Activated T-cell treated with anti-CD3 and anti-CD28 coated beads for 4 hours (primary cell): ENCODE measurements at places on chromosomes 6 and 20.
A peak's percentile ranks its signal among the peaks of the same experiment; 100 is the strongest.

- DNase-seq: no peak
Measured at GRCh38 chr6:128659878-128660622, 139.7 kb upstream of the PTPRK start.

GRCh38 chr6:81761197-81761596, 8.7 kb upstream of the TENT5A start:
- DNase-seq: no peak

DNA sequence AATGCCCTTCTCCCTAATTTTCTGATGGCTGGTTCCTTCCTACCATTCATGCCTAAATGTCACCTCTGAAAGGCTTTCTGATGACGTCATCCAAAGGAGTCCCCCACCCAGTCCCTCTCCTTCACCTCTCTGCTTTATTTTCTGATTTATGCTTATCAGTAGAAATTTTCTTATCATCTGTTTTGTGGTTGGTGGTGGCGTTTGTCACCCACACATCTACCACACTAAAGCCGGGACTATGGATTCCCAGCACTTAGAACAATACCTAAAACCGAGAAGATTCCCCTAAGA, 9.0 kb downstream of the CNKSR3 start:
- no peak for DNase-seq

DNA sequence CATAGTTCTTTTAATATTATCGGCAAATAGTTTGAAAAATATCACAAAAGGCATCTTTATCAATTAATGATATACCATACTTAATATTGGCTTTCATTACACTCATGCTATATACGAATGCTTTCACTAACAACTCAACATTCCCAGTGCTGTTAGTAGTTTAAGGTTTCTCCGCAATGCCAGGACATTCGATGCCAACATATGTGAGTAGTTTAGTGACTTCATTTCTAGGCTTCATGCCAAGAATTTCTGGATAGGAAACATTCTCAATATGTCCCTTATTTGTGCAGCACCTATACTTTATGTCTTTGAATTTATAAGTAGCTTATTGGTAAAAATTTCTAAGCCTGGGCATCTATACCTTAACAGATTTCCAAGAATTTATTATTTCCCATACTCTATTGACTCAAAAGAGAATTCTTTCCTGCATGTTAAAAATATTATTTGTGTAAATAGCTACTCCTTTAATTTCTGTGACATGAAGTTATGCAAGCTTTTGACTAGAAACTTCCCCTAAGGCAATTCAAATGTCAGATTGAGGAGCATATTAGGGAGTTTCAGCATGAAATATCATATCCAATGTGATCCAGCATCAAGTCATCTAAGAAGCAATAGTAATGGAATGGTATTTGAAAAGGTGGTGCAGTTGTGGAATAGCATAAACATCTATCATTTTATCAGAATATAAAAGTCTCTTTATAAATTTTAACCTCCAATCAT, 236.0 kb upstream of the STXBP5 start:
- DNase-seq: no peak

GRCh38 chr6:7542874-7543624, 1.6 kb downstream of the DSP start:
- DNase-seq: no peak

DNA sequence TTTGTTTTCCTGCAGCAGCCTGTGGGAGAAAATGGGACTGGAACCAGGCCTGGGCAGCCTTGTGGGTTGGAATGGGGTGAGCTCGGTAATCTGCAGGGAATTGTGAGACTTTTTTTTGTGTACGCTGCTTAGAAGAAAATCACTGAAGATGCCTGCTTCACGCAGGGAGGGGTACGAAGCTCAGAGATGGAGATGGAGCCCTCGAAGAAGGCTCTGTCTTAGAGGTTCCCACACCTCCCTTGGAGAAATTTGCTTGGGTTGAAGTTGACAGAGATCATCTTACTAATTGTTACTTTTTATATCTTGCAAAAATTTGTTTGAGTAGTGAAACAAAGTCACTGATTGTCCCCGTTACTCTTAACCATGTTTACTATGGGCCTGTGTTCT, 894 bp downstream of the PYGB start:
- no peak for DNase-seq

GRCh38 chr20:62216636-62217566, 3.2 kb downstream of the HRH3 start:
- DNase-seq: no peak

DNA sequence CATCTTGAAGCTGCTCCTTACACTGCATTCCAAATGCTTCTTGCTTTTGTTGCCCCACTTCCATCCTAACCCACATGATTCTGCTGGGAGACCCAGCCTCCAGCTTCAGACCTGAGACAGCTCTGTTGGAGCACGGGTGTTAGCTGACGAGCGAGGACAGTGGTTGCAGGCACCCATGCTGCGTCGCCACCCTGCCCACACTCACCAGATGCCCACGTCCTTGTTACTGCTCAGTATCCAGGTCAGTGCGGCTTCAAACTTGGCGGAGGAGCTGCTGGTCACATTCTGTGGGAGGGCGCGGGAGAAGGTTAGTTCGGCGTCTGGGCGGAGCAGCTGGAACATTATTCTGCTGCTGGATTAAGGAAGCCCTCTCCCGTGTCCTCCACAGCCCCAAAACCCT, 9.0 kb downstream of the LEMD2 start:
- DNase-seq: no peak

DNA sequence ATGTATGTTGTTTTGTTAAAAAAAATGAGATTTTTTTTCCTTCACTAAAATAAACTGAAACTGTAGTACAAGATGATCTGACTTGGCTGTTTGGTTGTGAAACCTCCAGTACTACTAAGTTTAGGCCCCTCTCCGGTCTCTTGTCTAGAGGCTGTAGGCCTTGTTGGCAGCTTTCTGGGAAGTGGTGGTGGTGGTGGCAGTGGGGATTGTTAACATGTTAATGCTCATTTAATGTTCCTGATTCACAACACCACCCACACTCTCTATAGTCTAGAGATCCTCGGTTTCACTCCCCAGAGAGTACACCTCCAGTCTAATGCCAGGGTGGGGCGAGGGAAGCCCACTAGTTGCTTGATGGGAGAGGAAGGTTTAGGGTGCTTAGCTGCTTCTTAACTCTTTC, 24.1 kb downstream of the STK4 start:
- no peak for DNase-seq

GRCh38 chr20:16966276-16966880, 218.2 kb downstream of the OTOR start:
- no peak for DNase-seq

DNA sequence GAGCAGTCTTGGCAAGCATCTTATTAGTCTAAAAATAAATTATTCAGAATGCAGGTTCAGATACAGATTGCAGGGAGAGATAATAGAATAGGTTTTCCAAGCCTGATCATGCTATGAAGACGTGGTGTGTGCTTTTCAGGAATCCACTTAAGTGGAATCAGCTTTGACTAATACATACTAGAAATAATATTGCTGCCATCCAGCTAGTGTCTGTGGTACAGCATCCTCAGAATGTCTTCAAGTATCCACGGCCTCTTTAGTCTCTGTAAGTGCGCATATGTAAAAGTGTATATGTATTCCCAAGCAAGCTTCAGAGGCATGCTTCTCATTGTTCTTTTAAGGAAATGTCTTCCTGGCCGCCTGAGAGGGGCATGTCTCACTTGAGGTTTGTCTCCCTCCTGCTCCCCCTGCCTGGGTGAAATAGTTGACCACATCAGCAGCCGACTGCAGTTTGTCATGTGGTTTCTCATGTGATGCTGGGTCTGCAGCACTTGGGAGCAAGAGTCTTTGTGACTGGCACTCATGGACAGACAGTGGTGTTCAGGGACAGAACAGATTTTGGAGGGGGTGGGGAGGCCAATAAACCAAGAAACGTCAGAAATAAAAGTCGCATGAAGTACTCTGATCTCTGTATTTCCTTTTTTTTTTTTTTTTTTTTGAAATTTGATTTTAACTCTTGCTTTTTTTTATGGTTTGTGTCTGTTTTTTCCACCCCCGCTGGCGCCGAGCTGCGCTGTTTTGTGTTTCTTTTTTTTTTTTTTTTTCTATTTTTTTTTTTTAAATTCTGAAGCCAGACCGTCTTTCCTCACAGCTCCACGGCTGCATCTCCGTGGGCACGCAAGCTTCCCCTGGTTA, 150.8 kb downstream of the PRL start:
- DNase-seq: no peak

- no peak for DNase-seq
Measured at GRCh38 chr6:52403627-52404026, 16.5 kb upstream of the EFHC1 start.

GRCh38 chr6:39804466-39805065, 12.4 kb downstream of the DAAM2 start:
- DNase-seq: no peak

DNA sequence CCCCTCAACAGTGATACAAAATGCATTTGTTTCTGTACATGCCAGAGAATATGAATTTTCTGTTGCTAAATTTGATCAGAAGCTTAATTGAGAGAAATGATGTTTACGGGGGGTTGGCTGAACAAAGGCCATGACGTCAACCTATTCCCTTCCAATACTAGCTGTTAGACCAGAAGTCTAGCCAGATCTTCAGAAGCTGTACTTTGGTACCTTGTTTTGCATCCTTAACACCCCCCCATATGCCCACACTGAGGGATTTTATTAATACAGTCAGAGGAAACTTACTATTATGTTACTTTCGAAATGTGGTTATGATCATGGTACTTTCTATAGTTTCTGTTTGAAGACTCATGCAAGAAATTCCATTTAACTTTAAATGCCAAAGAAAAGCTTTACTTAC, 3.1 kb downstream of the NCOA7 start:
- no peak for DNase-seq

GRCh38 chr20:56187534-56188165, 60.9 kb upstream of the MC3R start:
- DNase-seq: no peak

DNA sequence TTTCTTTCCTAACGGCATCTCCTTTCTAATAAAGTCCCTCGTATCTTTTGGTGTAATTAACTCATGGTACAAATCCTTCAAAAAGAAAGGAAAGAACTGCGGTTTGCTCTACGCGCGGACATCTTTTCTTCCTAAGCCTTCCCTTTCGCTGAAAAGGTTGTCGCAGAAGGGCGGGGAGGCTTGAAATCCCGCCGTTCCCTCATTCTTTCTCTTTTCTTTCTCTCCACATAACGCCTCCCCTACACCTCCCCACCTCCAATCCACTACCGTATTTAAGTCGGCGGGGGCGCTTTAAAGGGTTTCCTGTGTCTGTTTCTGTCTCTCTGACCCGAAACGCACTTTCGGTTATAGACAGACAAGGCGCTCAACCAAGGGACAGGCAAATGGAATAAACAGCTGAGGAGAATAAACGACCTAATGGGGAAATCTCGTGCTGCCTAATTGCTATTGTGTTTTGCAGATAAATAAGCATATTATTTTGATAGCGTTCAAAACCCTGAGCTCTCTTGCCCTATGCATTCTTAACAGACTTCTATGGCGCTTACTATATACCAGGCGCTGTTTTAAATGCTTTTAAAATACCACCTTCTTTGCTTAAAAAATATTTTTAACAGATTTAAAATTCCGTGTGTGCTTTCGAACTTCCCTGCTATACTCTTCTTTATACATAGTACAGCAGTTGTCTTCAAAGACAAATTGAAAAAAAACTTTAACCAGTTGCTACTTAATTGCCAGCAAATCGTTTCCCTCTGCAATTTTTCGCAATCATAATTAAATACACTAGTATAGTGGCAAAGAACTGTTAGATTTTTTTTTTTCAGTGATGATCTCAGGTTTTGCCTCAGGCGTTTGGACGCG, 2.5 kb upstream of the HEY2 start:
- DNase-seq: peak; percentile 67

DNA sequence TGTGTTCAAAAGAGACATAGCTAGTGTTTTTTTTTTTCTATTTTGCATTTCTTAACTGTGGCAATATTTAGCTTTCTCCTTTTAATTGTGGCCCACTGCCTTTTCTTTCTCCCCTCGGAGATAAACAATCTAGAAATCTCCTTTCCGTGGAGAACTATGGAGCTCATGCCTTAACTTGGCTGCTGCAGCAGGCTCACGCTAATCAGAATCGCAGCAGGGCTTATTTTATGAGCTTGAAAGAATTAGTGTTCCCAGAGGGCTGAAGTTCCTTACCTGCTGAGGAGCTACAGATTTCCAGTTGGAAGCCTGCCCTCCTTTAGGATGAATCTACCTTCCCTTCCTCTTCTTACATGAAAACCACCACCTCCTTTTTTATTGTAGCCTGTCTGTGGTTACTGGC, 35.6 kb downstream of the CTNNBL1 start:
- DNase-seq: no peak

DNA sequence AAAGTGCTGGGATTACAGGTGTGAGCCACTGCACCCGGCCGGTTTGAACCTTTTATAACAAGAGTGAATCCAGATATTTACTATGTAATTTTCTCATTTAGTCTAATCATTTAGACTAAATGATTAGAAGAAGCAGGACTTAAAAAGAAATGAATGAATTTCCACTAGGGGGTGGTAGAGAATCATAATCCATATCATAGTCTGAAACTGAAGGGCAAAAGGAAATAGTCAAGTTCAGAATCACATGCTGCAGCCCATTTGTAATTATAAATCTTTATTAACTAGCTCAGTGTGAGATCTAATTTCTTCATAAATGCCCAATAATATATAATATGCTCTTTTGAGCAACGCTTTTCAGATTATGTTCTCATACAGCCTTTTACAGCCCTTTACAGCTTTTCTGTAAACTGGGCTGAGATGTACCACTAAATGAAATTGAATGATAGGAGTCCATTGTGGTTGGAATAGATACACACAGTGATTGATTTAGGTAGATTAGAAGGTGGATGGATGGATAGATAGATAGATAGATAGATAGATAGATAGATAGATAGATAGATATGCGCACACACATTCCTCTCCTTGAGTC, 31.8 kb downstream of the PSMB9 start:
- no peak for DNase-seq

DNA sequence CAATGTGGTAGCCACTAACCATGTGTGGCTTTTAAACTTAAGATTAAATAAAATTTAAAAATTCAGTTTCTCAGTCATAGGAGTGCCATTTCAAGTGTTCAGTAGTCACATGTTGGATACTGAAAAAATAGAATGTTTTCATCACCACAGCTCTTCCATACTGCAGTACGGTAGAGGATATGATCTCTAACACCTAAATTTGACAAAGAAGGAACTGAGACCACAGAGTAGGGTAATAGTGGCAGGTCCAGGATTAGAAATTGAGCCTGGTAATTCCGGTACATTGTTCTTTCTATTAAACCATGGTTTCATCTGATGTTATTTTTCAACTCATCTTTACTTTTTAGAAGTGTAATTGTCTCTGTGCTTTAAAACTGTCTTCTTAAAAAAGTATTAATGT, 104.0 kb downstream of the CD2AP start:
- DNase-seq: no peak

DNA sequence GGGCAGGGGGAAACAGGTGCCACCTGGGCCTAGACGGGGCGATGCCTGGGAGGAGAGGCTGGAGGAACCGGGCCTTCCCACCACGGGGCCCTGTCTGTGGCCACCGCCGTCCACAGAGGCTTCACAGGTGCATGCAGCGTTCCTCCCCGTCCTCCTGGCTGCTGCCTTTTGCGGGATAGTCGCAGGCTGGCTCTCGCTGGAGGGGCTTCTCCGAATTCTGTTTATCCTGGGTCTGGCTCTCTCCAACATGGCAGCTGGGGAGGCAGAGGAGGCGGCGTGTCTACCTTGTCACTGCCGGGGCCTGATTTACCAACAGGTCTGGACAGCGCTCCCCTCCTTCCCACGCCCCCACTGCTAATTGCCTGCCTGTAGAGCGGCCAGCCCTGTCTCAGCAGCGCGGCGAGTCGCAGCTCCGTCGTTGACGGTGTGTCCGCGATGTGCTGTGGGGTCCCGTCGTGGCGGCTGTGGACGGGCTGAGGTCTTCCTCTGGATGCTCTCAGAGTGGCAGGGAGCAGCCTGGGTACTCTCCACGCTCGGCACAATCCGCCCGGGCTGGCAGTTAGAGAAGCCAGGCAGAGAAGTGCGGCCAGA, 262.9 kb downstream of the TAF4 start:
- no peak for DNase-seq
